Naive thymus-derived CD4-positive, alpha-beta T cell (primary cell): ENCODE measurements at places on chromosomes 3 and 15. TPM values are rescaled to one million over a fixed set of nuclear protein-coding genes. Genes with fewer than 3 reads are reported as not detected.

BOC gene
- total RNA-seq: 0.98 TPM

FAM81A gene
- total RNA-seq: 0.27 TPM

GRCh38 chr15:26382444-26383072, 390.3 kb downstream of the GABRB3 start:
- no peaks in the 10 kb centered on the region for H3K36me3 ChIP-seq
- H3K4me3 ChIP-seq: no peak overlapping the region
- DNase-seq: no peak
- no peak overlapping the region for H3K27ac ChIP-seq

GRCh38 chr15:66789029-66790025, 87.3 kb downstream of the SMAD6 start:
- H3K36me3 ChIP-seq: no peaks in the 10 kb centered on the region
- DNase-seq: no peak

CLEC3B gene
- total RNA-seq: 0.45 TPM

AVEN gene
- 7.3 TPM for total RNA-seq

APBA2 gene
- 6.4 and 7.7 TPM in 2 replicates for total RNA-seq

DNA sequence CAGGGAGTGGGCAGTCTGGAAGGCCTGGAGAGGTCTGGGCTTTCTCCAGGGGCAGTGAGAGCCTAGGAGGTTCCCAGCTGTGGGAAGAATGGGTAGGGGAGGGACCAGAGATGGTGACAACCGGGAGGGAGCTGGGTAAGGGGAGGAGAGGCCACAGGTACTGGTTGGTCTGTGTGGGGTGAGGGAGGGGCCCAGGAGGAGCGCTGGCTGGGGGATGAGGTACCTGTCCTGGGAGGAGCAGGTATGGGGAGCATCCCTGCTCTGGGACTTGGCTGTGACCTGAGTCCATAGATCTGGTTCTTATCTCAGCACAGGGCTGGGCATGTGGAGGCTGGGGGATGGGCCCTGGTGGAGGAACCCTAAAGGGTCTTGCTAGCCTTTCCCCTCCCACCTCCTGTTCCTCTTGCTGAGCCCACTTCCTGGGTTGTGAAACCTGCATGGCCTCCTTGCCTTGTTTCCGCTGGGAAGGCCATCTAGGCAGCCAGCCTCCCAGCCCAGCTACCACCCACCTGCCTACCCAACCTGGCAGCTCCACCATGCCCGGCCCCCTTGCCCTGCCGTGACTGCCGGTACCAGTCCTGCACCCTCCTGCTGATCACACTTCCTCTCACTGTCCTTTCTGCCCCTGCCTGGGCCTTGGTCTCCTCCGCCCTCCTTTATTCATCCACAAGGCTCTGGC, 11.0 kb downstream of the PRKCD start:
- no peaks in the 10 kb centered on the region for H3K4me1 ChIP-seq
- H3K27me3 ChIP-seq: no peaks in the 10 kb centered on the region
- H3K4me3 ChIP-seq: no peak overlapping the region
- no peak overlapping the region for H3K27ac ChIP-seq

KIF7 gene
- 0.08 TPM for total RNA-seq

GRCh38 chr15:101604124-101604874, 47.9 kb downstream of the TM2D3 start:
- no peaks in the 10 kb centered on the region for H3K27me3 ChIP-seq
- H3K36me3 ChIP-seq: no peaks in the 10 kb centered on the region
- no peak overlapping the region for H3K27ac ChIP-seq
- no peak for DNase-seq

DNA sequence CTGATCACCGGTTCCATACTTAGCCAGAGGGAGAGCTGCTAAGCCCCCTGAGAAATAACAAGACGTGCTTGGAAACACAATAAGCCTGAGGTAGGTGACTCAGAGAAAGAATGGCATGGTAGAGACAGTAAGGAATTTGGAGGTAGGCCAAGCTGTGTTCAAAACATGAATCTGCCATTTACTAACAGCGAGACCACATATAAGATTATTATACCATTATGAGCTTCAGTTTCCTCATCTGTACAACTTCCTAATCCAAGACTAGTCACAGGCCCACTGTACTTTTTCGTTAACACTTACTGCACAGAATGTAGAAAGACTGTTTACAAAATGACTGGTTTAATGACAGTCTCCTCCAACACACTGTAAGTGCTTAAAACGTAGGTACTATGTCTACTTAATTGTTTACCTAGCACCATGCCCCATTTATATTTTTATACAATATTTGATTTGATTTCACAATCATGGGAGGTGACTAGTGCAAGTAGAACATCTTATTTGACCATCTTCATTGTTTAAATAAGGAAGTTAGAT, 25.7 kb downstream of the ATOSA start:
- H3K4me3 ChIP-seq: no peak overlapping the region
- no peaks in the 10 kb centered on the region for H3K27me3 ChIP-seq
- no peaks in the 10 kb centered on the region for H3K4me1 ChIP-seq

- no peak overlapping the region for H3K27ac ChIP-seq
- no peak for DNase-seq
- H3K4me3 ChIP-seq: no peak overlapping the region
- H3K4me1 ChIP-seq: no peaks in the 10 kb centered on the region
- no peaks in the 10 kb centered on the region for H3K36me3 ChIP-seq
These were observed 40.5 kb downstream of the BCHE start for GRCh38 chr3:165796701-165797100.

LIPC gene
- 0.83 TPM for total RNA-seq

NMD3 gene
- total RNA-seq: 49.9 TPM

- H3K27me3 ChIP-seq: no peaks in the 10 kb centered on the region
- no peak overlapping the region for H3K4me3 ChIP-seq
- H3K36me3 ChIP-seq: no peaks in the 10 kb centered on the region
These were observed 26.3 kb downstream of the GABRR3 start for GRCh38 chr3:98008855-98009254.

DNA sequence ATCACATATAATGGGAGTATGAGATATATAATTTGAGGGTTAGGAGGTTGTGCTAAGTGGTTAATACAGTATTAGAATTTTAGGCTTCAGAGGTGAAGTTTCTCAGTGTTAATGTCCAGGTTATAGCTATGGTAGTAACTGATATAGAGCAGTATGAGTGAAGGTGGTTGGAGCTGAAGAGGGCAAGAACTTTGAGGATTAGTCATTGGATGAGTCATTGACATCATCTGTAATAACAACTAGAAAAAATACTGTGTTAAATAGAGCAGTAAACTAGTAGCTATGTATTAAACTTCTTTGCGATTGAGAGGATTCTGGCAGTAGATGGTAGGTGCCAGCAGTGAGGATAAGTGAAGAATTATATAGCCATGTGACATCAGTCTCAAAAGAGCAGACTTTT, 47.5 kb upstream of the EIF3J start:
- no peak for DNase-seq
- H3K4me3 ChIP-seq: no peak overlapping the region
- H3K4me1 ChIP-seq: no peaks in the 10 kb centered on the region
- peaks cover 54% of the 10 kb centered on the region for H3K36me3 ChIP-seq

RAD51 gene
- total RNA-seq: 51.5 and 56.1 TPM in 2 replicates

DNA sequence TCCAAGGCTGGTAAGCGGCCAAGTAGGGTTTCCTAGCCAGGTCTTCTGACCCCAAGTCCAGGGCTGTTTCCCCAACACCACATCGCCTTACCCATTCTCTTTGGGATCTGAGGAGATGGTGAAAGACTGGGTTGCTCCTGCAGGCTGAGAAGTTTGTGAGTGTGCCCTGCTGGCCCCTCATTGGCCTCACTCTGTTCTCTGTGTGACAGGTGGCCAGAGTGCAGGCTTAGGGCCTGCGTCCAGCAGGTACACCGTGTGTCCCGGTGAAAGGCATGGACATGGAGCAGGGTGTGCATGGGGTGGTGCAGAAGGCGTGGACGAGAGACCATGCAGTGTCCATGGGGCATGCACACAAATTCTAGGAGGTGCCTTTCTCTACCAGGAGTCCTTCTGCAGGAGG, 91.3 kb downstream of the DGKG start:
- H3K4me3 ChIP-seq: no peak overlapping the region
- DNase-seq: no peak
- no peak overlapping the region for H3K27ac ChIP-seq
- H3K4me1 ChIP-seq: no peaks in the 10 kb centered on the region
- no peaks in the 10 kb centered on the region for H3K36me3 ChIP-seq

DNA sequence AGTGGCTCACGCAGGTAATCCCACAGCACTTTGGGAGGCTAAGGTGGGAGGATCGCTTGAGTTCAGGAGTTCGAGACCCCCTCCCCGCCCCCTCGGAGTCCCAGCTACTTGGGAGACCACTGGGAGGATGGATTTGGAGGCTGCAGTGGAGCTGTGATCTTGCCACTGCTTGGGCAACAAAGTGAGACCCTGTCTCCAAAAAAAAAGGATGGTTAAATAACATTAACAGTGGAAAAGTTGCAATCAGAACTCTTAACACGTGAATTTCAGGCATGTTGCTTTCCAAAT, 1.4 kb upstream of the TMEM87A start:
- no peak for DNase-seq
- H3K27ac ChIP-seq: peak overlapping the region; percentile 94
- peak overlapping the region; percentile 71 for H3K4me3 ChIP-seq
- no peaks in the 10 kb centered on the region for H3K27me3 ChIP-seq
- H3K36me3 ChIP-seq: peaks cover 12% of the 10 kb centered on the region

DNA sequence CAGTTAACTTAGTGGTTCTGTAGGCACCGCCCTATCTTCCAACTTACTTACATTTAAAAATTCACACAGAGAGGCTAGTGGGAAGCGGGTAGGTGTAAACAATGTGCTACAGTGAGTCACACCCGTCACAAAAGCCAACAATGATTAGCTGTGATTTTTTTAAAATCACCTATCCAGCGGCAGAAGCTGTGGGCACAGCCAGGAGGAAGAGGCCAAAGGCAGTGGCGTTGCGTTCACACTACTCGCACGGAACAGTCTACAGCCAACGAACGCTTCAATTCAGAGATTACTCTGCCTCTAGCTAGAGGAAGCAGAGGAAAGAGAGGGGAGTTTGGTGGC, 2.5 kb upstream of the NLGN1 start:
- H3K4me1 ChIP-seq: peaks cover 3% of the 10 kb centered on the region
- H3K4me3 ChIP-seq: peak overlapping the region; percentile 38
- peaks cover 9% of the 10 kb centered on the region for H3K27me3 ChIP-seq
- no peaks in the 10 kb centered on the region for H3K36me3 ChIP-seq
- DNase-seq: no peak

DNA sequence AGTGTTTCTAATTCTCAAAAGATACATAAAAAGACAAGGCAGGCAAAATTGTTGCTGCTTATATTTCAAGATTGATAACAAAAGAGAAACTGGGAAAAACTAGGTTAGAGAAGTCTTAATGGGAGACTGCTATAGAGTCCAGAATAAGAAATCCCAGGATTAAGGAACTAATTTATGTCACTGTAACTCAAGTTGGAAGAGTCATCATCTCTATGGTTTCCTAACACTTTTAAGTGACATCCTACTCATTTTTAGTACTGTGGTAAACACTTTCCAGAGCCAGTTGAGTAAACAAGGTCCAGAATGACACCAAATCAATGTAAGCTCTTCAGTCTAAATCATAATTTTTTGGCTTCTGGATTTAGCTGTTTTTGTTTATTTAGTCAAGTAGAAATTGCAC, 8.0 kb downstream of the CLDN16 start:
- H3K4me1 ChIP-seq: no peaks in the 10 kb centered on the region
- H3K27ac ChIP-seq: no peak overlapping the region
- no peaks in the 10 kb centered on the region for H3K36me3 ChIP-seq
- no peak overlapping the region for H3K4me3 ChIP-seq

SERPINI2 gene
- not detected for total RNA-seq

PLA2G4D gene
- not detected for total RNA-seq

UNC13C gene
- total RNA-seq: not detected

LTF gene
- total RNA-seq: not detected

NME9 gene
- total RNA-seq: 0.69 TPM

DNA sequence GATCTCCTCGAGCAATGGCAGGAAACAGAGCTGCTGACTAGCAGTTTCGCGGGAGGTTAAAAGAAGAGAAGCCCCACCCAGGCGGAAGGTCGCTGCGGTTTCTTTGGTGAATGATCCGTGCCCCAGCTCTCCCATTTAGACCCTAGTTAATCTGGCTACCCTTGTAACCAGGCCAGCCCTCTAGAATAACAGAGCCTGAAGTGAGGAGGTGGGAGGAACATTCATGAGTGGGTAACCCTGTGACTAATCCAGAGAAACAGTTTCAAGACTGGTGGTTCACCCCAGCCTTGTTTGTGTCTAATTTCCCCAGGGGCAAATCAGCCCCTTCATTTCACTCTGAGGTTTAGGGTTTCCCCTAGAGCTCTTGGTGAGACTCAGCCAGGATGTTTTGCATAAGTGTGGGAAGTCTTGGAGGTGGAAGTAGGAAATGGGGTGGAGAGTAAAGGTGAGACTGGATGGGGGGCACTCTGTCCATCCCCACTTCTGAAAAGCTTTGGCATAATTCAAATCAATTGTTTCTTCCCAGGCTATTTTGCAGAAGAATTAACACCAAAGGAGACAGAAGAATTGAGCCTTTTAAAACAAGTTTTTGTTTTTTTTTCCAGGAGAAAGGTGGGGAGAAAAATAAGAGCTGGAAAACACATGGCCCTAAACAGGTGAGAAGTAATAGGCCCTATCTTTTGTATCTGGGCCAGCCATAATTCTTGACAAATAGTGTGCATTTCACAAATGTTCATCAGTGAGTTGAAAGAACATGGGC, 303.1 kb downstream of the RPLP1 start:
- H3K4me3 ChIP-seq: peak overlapping the region; percentile 14
- H3K4me1 ChIP-seq: peaks cover 67% of the 10 kb centered on the region
- no peak overlapping the region for H3K27ac ChIP-seq
- no peaks in the 10 kb centered on the region for H3K27me3 ChIP-seq
- H3K36me3 ChIP-seq: no peaks in the 10 kb centered on the region
- DNase-seq: peak; percentile 79

DNA sequence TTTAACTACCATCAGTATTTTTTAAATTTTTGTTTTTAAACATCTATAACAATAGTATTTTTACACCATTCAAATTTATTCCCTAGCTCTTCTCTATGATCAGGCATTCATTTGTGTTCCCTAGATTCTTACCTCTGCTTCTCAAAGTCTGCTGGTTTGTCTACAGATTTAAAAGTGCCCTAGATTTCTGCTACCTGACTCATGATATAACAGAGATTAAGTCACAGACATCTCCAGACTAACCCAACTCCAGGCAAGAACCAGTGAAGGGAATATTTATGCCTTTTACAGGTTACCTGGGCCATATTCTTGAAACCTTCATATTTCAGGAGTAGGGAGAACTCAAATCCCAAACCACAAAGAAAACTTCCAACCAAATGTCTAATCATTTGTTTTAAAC, 38.8 kb downstream of the ADAM10 start:
- H3K27me3 ChIP-seq: no peaks in the 10 kb centered on the region
- peaks cover 5% of the 10 kb centered on the region for H3K36me3 ChIP-seq
- no peak overlapping the region for H3K4me3 ChIP-seq
- no peak for DNase-seq
- H3K4me1 ChIP-seq: no peaks in the 10 kb centered on the region

GRCh38 chr15:67892559-67893377, 52.9 kb upstream of the RNU6-1 start:
- H3K27ac ChIP-seq: no peak overlapping the region
- H3K4me3 ChIP-seq: no peak overlapping the region

DNA sequence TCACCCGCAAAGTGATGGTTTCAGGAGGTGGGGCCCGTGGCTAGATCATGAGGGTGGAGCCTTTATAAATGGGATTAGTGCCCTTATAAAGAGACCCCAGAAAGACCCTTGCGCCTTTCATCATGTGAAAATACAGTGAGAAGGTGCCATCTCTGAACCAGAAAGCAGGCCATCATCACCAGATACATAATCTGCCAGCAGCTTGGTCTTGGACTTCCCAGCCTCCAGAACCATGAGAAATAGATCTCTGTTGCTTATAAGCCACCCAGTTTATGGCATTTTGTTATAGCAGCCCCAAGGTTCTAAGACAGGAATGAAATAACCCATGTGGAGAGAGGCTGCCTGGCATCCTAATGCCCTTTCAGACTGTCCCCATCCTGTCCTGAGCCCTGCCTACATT, 127.8 kb upstream of the SMAD3 start:
- H3K27ac ChIP-seq: no peak overlapping the region
- H3K27me3 ChIP-seq: no peaks in the 10 kb centered on the region
- H3K36me3 ChIP-seq: no peaks in the 10 kb centered on the region
- DNase-seq: no peak
- no peaks in the 10 kb centered on the region for H3K4me1 ChIP-seq
- H3K4me3 ChIP-seq: no peak overlapping the region
